Dermis blood vessel endothelial cell (primary cell): ENCODE measurements at places on chromosomes 6 and 20. TPM values are rescaled to one million over a fixed set of nuclear protein-coding genes. Genes with fewer than 3 reads are reported as not detected.

ELOVL5 gene
- total RNA-seq, result 74.2 and 123 TPM in 2 replicates

AGER gene
- 0.74 and 0.85 TPM in 2 replicates for total RNA-seq

TREML2 gene
- total RNA-seq, result not detected in 2 replicates

CALHM5 gene
- total RNA-seq, result 2.5 and 3.4 TPM in 2 replicates

HFE gene
- total RNA-seq, result 2.2 and 6.2 TPM in 2 replicates

NRN1 gene
- 43.4 and 56.3 TPM in 2 replicates for total RNA-seq

RAET1E gene
- 0.09 TPM in 1 of 2 replicates, not detected in the other for total RNA-seq
